ENCODE measurements at places on chromosomes 4 and X. TPM values are rescaled to one million over a fixed set of nuclear protein-coding genes. Genes with fewer than 3 reads are reported as not detected.

The LRPAP1 gene
- 84.8 TPM for total RNA-seq

GRCh38 chrX:16842684-16843083 is 27.5 kb downstream of the RBBP7 start:
- no peaks in the 10 kb centered on the region for H3K36me3 ChIP-seq
- H3K27ac ChIP-seq, result no peak overlapping the region
- no peak for DNase-seq
- H3K4me3 ChIP-seq, result no peak overlapping the region
- H3K4me1 ChIP-seq, result no peaks in the 10 kb centered on the region
- H3K27me3 ChIP-seq, result no peaks in the 10 kb centered on the region

GRCh38 chrX:115023811-115024210 is 6.4 kb upstream of the IL13RA2 start:
- no peak overlapping the region for H3K27ac ChIP-seq
- H3K27me3 ChIP-seq, result no peaks in the 10 kb centered on the region
- DNase-seq, result no peak
- H3K4me1 ChIP-seq, result no peaks in the 10 kb centered on the region
- no peaks in the 10 kb centered on the region for H3K36me3 ChIP-seq

DNA sequence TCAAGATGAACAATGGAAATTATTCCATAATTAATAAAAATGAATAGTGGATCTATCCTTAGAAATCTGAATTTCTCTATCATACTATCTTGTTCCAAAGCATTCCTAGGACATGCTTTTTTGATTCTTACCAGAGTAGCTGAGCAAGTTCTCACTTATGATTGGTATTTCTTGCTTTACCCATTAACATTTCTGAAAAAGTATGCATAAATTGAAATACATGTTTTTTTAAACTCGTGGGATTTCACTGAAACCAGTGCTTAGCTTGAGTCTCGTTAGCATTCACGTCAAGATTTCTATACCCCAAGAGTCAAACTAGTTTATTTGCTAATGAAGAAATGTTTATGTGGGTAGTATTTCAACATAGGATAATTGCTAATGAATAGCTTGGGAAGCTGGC is 89.0 kb downstream of the ELOVL6 start:
- no peaks in the 10 kb centered on the region for H3K36me3 ChIP-seq
- H3K27me3 ChIP-seq, result no peaks in the 10 kb centered on the region
- no peaks in the 10 kb centered on the region for H3K4me1 ChIP-seq
- no peak overlapping the region for H3K27ac ChIP-seq

Data from T-cell (primary cell).